ENCODE measurements at places on chromosomes 13 and 19. TPM values are rescaled to one million over a fixed set of nuclear protein-coding genes. Genes with fewer than 3 reads are reported as not detected.

- no peak for DNase-seq
Observed at GRCh38 chr13:52749419-52749818, 9.8 kb upstream of the CNMD start.

DNA sequence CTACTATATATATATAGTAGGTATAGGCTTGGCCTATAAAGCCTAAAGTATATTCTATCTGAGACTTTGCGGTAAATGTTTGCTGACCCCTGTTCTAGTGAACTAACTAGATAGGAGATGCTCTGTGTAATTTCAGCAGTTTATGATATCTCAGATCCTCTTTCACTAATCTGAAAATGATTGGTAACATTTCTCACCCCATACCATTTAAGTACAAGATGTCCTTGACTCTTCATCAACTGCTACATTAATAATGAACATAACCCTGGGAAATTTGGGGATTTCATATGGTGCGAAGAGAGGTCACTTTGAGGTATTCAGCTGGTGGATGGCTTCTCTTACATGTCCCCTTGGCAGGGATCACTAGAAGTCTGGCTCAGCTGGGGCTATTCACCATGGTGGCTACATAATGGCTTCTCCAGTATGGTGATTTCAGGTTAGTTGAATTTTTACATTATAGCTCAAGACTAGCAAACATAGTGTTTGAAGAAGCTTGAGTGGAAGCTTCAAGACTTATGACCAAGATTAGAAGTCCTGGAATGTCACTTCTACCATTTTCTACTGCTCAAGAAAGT lies 103.6 kb upstream of the MYCBP2 start:
- DNase-seq, result no peak

Gene RPL21
- total RNA-seq, result 742 TPM

DNA sequence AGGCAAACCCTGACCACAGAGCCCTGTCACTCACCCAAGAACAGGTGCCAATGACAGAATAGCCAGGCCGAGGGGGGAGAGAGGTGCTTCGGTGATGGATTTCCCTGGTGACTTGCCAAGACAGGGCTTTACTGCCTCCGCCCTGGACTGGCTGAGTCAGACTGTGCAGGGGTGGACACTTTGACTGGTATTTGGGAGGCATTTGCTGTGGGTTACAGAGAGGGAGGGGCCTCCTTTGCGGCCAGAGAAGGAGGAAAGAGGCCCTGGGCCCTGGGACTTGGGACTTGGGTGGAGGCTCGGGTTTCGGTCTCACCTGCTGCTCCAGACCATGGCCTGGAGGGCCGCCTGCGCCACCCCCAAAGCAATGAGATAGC lies 4.6 kb upstream of the EPS8L1 start:
- DNase-seq, result no peak
